ENCODE measurements at places on chromosomes 16 and 17. TPM values are rescaled to one million over a fixed set of nuclear protein-coding genes. Genes with fewer than 3 reads are reported as not detected.

KRT222 gene
- total RNA-seq: 0.30 TPM

SRR gene
- 12.3 TPM for total RNA-seq

NPIPB8 gene
- total RNA-seq: not detected

DPEP3 gene
- not detected for total RNA-seq

ABI3 gene
- total RNA-seq: not detected

SP6 gene
- total RNA-seq: 3.0 TPM

KCNJ12 gene
- total RNA-seq: 1.2 TPM

DPEP1 gene
- total RNA-seq: 0.73 TPM

RRAD gene
- 12.1 TPM for total RNA-seq

UMOD gene
- total RNA-seq: not detected

NLRC5 gene
- 4.6 TPM for total RNA-seq

ADCY9 gene
- total RNA-seq: 8.0 TPM
